ENCODE measurements at places on chromosomes 12 and 14.

- DNase-seq: no peak
Measured at GRCh38 chr14:95520346-95520745, 3.9 kb upstream of the SYNE3 start.

GRCh38 chr14:49134940-49135339, 451.2 kb downstream of the RPS29 start:
- DNase-seq: no peak

GRCh38 chr12:121602766-121603165, 21.9 kb upstream of the KDM2B start:
- no peak for DNase-seq

DNA sequence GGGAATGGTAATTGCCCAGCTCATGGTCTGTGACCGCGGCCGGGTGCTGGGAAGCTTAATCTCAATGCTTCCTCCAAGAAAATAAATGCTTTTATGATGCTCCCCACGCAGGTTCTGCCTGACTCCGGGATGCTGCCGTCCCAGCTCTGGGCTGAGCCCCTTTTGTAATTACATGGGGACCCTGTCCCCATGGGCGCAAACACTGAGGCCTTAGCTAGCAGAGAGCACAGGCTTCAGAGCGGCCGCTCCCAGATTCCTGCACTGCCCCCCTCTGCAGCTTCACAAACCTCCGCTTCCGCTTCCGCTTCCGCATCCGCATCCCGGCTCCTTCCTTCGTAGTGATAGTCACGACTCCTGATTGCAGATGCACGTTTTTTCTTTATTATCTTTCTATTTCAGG, 129.5 kb downstream of the KIF26A start:
- no peak for DNase-seq

- DNase-seq: peak; percentile 60
Measured at GRCh38 chr12:110079477-110080400, 31.4 kb upstream of the C12orf76 start.

DNA sequence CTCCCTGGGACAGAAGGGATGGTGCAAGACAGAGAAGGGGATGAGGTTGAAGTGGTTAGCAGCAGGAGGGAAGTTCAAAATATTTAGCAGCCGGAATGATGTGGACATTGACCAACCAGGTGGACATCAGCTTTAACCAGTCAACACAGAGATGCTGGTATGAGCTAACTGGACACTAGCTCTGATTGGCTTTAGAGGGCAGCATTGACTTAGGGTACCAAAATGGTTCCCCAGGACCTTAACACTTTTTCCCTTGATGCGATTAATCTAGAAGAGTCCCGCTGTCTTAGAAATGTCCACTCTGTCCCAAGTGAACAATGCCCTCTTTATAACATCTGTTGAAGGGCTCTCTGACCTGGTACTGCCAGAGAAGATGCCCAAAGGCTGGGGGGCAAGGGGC, 134.0 kb upstream of the GSC start:
- no peak for DNase-seq

- DNase-seq: no peak
Measured at GRCh38 chr14:35878272-35879150, 52.4 kb downstream of the BRMS1L start.

DNA sequence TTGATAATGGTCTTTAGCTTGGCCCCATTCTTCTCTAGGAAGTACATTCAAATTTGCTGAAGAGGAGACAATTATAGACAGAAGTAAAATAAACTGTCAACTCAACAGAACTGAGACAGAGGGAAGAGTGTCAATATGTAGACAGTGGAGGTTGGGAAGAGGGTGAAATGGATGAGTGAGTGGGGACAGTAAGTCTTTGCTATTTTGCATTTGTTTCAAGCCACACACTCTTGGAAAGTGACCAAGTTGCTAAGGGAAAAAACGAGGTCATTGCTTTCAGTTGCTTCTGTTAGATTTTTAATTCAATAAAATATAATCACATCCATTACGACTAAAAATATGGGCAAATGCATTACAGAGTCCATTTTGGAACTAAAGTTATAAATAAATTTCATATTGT, 47.8 kb downstream of the BTBD7 start:
- DNase-seq: no peak

DNA sequence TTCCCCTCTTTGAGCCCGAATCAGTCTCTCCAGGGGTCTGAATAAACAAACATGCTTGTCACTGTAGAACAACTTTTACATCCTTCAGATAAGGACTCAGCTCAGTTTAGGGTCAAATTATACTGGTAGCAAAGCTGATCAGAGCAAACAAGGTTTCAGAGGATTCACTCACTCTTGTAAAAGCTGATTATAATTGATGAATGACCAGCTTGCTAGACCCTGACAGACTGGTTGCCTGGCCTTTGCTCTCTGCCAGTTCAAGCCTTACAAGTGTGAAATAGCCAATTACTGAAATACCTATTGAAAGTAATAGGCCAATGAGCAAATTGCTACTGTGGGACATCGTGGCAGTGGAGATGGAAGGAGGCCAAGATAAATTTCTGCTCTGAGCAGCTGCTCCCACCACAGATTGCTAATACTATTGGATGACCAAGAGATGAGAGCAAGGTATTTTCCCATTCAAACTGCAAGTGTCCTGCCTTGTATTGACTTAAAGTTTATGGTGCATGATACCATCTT, 177.6 kb downstream of the PDZRN4 start:
- no peak for DNase-seq

GRCh38 chr12:49550693-49551252, 11.9 kb downstream of the KCNH3 start:
- DNase-seq: no peak

DNA sequence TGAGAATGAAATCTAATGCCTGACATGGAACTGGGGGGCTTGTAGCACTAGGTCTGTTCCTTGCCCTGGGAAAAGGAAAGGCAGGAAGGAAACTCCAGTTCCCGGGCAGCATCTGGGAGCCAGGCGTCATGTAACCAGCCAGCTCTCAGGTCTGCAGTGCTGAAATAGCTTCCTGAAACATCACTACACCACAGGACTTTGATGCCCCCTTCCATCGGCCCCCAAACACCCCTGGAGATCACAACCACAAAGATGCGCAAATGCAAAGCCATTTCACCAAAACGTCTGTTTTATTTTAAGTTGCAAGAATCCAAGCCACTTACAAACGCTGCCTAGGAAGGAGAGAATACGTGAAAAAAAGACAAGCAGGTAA, 40.9 kb downstream of the KCTD10 start:
- no peak for DNase-seq

- no peak for DNase-seq
Measured at GRCh38 chr12:4089121-4089606, 184.4 kb upstream of the CCND2 start.
